T-helper 9 cell (primary cell): ENCODE measurements at places on chromosomes 5 and 9.

DNA sequence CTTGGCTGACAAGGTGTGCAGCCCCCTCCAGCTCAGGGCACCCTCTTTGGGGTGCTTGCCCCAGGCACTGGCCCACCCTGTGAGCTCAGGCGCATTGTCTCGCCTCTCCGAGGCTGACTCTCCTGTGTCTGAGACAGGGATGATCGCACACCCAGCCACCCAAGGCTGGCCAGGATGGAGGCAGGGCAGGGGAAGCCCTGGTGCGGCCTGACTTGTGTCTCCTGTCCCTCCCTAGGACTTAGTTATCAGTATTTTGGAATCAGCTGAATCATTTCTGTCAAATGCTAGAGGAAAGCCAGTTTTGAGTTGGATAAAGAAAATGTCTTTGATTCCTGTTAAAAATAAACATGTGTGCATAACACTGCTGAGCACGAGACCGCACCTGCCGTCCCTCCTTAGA, 2.5 kb upstream of the DBH start:
- DNase-seq, result no peak

- DNase-seq, result no peak
These were observed 266.2 kb downstream of the ARHGAP26 start for GRCh38 chr5:143036146-143036927.

DNA sequence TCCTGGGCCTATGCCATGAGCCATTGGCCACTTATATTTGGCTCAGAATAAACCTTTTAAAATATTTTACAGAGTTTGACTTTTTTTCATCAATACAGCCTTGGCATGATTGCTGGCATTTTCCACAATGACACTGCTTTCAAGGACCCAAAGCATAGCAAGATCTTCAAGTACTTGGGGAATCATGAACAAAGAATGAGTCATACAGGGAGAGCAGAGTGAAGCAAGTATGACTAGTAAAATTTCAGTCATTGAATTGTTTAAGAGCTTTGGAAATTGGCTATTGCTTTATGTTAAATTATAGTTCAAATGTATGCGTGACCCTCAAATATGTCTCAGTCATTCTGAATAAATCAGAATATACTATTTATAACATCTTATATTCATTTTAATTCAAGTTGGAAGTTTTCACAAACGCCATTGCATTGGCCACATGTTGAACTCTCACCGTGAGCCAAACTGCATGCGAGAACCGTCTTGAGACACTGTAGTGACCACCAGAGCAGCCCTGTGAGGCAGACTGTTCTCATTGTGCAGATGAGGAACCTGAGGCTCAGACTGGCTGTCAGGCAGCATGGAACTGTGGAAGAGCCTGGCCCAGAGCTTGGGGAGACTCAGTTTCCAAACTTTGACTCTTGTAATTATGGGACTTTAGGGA, 52.9 kb downstream of the GDNF start:
- no peak for DNase-seq

DNA sequence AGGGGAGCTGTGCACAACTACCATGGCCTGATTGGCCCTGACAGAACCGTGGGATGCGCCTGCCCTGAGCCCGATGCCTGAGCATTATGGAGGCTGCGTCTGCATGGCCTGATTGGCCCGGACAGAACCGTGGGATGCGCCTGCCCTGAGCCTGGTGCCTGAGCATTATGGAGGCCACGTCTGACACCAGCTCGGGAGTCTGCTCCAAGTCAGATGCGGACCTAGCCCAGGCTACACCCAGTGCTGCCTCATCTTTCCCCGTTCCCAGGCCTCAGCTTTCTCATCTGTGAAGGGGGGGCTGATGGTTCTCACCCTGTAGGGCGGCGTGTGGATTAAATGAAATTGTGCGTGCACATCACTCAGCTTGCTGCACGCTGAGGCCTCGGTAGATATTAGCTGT, 7.3 kb downstream of the CEP72 start:
- DNase-seq, result no peak

DNA sequence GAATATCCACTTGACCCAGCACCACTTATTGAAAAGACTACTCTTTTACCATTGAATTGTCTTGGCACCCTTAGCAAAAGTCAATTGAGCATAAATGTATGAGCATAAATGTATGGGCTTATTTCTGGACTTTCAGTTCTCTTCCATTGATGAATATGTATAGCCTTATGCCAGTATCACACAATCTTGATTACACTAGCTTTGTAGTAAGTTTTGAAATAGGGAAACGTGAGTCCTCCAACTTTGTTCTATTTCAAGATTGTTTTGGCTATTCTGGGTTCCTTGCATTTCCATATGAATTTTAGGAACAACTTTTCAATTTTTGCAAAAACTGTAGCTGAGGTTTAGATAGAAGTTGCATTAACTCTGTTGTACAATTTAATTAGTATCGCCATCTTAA, 601.0 kb downstream of the TLE1 start:
- no peak for DNase-seq

DNA sequence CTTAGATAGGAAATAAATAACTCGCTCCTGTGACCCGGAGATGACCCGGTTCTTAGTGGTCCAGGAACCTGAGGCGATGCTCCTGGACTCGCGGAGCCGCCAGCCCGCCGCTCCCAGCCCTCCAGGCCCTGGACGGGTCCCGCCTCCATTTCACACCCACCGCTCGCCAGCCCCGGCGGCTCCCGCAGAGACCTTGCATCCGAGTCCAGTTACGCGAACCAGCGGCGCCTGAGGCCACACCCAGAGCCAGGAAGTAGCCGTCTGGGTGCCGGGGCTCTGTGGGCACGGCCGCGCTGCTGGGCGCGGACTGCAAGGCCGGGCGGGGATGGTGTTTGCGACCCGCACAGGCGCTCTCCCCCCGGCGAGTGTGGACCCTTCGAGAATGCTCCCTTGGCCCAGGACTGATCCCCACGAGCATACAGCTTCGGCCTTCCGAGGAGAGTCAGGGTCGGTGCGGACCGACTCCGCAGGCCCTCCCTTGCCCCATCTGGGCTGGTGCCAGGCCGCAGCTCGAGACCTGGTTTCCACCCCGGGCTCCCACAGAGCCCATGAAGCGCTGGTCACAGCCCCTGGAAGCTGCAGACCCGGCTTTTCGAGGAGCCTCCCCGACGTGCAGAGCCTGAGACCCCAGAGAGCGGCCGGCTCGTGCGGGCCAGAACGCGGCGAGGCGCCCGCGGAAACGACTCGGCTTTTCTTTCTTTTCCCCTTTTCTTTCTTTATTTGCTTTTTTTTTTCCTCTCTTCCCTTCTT, 5.2 kb upstream of the BARX1 start:
- no peak for DNase-seq

DNA sequence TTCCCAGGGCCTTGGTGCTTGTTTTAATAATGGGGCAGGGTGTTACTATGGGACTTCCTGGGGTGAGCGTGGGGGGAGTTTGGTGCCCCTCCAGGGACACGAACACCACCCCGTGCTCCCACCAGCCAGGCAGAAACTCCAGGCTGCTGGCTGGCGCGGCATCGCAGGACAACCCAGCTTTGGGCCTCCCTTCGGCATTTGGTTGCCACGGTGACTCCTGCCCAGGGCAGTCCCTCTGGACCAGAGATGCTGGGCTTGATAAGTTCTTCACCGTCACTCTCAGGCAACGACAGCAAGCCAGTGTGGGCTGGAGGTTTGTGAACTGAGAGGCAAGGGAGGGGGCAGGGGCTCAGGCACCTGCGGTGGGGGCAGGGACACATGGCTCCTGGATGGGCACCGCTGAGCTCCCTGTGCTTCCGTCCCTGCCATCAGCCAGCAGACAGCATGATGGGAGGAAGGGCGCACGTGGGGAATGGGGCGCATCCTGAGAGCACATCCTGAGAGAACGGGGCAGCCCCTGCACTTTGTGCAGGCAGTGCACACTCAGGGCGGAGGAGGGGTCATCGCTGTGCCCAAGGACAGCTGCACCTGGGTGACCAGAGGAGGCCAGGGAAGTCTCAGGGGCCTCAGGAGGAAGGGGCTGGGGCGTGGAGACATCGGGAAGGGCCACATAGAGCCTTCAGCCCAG, 116.4 kb downstream of the RXRA start:
- DNase-seq, result no peak

DNA sequence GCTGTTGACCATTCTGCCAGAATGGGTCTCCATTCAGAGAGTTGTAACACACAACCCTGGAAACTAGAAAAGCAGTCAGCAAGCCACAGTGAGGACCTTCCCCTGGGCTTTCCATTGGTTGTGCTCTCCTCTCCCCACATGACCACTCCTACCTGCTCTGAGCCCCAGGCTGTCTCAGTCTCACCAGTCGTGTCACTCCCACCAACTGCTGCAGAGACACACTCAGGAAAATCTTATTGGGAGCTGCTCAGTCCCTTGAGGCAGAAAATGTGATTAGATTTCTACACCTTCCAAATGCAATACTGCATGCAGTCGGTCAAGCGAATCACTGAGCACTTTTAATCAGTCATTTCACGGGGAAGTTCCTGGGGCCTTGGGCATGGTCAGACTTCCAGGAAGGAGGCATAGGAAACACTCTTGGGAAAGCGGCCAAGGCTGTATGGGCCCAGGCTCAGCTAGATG, 284.2 kb upstream of the NMUR2 start:
- DNase-seq, result no peak

- DNase-seq, result no peak
These were observed 36.3 kb downstream of the HSPA4 start for GRCh38 chr5:133088064-133088463.

GRCh38 chr5:60262576-60263295, 369.2 kb upstream of the PDE4D start:
- no peak for DNase-seq

DNA sequence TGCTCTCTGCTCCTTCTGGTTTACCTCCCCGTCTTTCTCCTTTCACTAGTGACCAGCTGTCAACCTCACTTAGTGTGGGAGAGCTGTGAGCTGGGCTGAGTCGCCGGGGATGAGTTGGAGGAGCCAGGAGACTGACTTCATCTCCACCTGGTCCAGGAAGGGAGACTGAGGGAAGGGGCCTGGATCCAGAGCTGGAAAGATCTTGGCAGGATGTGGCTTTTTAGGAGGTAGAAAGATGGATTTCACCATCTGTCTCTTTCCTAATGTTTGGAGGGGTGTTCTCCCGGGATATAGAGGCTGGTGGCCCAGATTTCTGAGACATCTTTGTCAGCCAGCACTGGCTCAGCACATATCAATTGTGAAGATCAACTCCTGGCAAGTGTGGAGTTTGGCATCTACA, 37.1 kb upstream of the TNC start:
- no peak for DNase-seq

GRCh38 chr5:4873652-4874051, 266.5 kb upstream of the ADAMTS16 start:
- DNase-seq, result no peak

GRCh38 chr5:146794326-146795029, 84.1 kb downstream of the PPP2R2B start:
- DNase-seq, result no peak

DNA sequence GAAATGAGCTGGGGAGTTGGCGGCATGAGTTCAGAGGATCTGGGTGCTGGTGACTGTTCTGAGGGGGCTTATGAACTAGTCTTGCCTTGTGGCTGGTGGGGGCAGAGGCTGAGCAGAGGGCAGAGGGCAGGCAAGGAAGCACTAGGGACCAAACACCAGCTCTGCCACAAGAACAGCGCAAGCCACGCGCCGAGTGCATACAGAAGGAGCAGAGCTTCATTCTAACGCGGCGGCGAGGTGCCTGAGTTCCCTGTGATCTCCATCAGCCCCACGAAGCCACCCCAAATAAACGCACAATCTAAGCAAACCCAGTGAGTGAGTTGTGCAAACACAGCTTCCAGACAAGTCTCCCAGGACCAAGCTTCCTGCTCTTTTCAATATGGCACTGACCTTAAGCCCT, 110.6 kb upstream of the ALDH1B1 start:
- DNase-seq, result no peak

DNA sequence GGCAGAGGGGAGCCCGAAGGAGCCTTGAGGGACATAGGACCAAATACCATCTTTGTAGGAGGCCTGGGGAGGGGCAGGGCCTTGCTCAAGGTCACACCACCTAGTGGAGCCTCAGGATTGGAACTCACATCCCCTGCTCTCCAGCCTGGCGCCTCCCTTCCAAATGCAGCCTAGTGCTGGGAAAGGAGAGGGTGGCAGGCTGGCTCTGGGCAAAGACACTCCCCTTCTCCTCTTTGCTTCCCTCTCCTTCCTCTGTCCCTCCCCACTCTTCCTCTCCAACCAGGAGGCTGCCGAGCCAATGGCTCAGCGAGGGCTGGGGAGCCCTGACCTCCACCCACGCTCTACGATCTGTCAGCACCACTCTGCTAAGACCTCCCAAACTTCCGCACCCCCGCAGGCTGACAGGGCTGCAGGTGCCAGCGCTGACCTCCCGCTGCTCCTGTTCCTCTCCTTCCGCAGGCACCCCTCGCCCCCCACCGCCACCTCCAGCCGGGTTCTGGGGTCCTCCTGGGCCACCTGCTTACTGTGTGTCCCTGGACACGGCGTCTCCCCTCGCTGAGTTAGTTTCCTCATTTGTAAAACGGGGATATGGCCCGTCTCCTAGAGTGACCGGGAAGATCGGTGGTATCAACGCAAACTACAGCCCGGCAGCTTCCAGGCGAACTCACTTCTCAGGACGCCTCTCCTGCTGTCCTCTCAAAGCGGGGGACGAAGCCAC, 52.9 kb downstream of the C9orf50 start:
- no peak for DNase-seq

DNA sequence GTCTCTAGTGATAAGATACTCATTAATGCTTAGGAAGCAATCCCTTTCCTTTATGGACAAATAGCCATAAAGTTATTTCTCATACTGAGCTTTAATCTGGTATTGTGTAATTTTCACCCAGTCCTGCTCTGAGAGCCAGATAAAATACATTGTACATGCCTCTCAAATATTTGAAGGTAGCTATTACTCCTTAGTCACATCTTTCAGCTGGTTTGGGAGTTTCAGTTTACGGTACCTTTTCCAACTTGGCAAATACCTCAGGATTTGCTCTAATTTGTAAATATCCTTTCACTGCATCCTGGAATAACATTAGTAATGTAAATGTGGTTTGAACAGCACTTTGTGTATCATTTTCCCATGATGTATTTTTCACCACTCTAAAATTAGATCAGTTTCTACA, 47.4 kb downstream of the ABHD17B start:
- no peak for DNase-seq

DNA sequence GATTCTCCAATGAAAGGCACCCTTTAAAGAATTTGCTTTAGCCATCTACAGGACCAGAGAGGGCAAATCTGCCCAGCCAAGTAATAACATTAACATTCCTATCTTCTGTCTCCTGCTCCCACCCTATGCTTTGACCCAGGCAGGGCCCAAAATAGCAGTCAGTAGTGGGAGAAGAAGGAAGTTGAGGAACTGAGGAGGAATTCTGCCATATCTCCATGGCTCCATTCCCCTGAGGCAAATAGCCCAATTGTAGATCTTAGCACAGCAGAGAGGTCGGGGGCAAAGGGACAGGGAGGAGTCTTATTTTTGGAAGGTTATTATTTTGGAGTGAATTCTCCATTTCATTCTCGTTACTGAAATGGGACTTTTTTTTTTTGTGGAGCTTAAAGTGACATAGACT, 111.1 kb upstream of the IFNK start:
- DNase-seq, result no peak

GRCh38 chr5:29230591-29230990, 1962.9 kb upstream of the CDH6 start:
- no peak for DNase-seq

- no peak for DNase-seq
These were observed 23.9 kb downstream of the NR3C1 start for GRCh38 chr5:143379606-143380005.

- DNase-seq, result no peak
These were observed 232.1 kb upstream of the PIK3R1 start for GRCh38 chr5:67983251-67984110.

- no peak for DNase-seq
These were observed 631 bp upstream of the RCL1 start for GRCh38 chr9:4792054-4792571.

- no peak for DNase-seq
These were observed 76.0 kb downstream of the DAB2IP start for GRCh38 chr9:121727295-121728020.

- no peak for DNase-seq
These were observed 1.1 kb downstream of the NPM1 start for GRCh38 chr5:171388816-171389168.
